Endothelial cell of umbilical vein (primary cell): ENCODE measurements at places on chromosomes 7 and 10.

DNA sequence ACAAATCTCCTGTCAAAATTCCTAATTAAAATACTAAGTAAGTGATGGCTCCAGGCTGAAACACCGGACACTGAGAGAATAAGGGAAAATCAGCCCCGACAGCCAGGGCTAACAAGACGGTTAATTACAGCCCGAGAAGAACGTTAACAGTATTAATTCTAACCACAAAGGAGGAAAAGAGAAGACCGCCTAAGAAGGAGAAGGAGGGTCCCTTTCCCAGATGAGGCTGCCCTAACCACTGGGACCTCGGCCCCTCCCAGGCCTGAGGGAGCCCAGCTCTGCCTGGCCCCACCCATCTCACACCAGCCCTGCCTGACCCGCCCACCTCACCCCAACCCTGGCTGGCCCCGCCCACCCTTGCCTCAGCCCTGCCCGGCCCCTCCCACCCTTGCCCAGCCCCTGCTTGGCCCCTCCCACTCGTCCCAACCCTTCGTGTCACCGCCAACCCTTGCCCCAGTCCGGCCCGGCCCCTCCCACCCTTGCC lies 51.3 kb downstream of the PWWP2B start:
- no peak for DNase-seq

GRCh38 chr7:49580000-49580399 lies 193.4 kb upstream of the VWC2 start:
- no peak for DNase-seq

- DNase-seq, result peak; percentile 48
Observed at GRCh38 chr10:3398825-3399646, 226.5 kb upstream of the PITRM1 start.

- DNase-seq, result no peak
Observed at GRCh38 chr10:103502849-103503660, 9.6 kb downstream of the NEURL1 start.

GRCh38 chr10:12357525-12358151 lies 8.3 kb downstream of the CAMK1D start:
- DNase-seq, result no peak

DNA sequence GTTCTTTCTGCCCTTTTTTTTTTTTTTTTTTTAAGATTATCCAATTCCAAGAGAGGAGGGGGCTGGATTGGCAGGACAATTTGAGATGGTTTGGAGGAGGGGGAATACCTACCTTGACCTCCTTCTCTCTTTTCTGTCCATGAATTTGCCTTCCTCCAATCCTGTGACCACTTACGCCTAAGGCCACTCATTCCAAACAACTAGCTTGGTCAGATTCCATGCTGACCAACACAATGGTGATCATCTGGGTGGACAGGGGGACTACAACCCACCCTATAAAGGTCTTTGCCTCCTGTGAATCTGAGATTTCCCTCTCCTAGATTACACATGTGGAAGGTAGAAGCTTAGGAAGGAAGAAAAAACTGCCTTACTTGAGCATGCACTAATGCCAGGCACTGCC lies 2.3 kb upstream of the LDB1 start:
- DNase-seq, result no peak
